ENCODE measurements at places on chromosomes 6 and 20. TPM values are rescaled to one million over a fixed set of nuclear protein-coding genes. Genes with fewer than 3 reads are reported as not detected.

HTR1E gene
- not detected for total RNA-seq

HLA-DMB gene
- total RNA-seq, result not detected

DNA sequence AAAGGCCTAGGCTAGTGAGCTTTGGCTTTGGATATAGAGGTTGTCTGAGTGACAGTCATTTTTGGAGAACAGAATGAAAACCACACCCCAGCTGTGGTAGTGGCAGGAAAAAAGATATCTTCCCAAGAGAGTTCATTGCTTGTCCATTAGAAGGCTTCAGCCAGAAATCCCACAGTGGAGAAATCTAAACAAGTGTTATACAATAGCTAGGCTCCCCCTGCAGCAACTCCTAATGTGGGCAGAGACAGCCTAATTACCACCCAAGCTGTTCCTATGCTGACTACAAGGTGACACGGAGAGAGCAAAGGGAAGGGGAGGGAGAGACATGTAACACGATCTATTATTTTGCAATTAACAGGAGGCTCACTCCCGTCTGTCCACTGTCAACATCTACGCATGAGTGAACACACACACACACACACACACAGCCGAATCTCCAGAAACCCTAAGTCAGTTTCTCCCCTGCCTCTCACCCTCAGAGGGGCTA, 147.5 kb upstream of the TCF21 start:
- peak; percentile 85 for DNase-seq

NXT1 gene
- total RNA-seq, result 28.3 TPM

GRCh38 chr6:42915732-42916131, at the start of gene PTCRA:
TSS of gene PTCRA (plus strand) at chr6:42916053. CDS start at chr6:42916070, 17 bp downstream.
- no peak for DNase-seq

- DNase-seq, result no peak
Observed at GRCh38 chr20:63160641-63161175, 55.2 kb downstream of the YTHDF1 start.

- DNase-seq, result no peak
Observed at GRCh38 chr20:25139029-25139705, 56.3 kb upstream of the ENTPD6 start.

RGS17 gene
- 6.7 TPM for total RNA-seq

DNA sequence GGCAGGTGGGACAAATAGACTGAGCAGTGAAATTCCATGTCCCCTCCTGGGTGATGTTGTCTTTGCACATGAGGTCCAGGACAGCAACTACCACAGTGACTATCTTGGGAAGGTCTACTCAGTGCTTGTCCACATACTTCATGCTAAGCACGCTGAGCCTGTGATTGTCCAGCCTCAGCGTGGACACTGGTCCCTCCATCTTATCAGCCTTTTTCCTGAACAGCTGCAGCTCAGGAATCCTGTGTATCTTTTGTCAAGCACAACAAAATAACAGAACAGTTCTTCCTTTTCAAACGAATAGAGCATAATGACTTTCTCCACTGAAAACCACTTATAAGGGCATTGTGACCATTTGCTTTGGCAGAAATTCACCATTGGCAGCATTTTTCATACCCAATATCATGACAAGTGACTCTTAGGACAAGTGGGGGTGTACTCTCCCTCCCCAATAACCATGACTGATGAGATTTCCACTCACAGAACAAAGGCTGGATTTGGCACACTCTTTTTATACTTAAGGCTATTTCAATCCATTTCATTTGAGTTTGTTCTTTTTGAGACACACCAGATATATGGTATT, 90.3 kb downstream of the FYN start:
- DNase-seq, result no peak

GRCh38 chr20:22213271-22213670, 371.1 kb downstream of the FOXA2 start:
- DNase-seq, result no peak

DNA sequence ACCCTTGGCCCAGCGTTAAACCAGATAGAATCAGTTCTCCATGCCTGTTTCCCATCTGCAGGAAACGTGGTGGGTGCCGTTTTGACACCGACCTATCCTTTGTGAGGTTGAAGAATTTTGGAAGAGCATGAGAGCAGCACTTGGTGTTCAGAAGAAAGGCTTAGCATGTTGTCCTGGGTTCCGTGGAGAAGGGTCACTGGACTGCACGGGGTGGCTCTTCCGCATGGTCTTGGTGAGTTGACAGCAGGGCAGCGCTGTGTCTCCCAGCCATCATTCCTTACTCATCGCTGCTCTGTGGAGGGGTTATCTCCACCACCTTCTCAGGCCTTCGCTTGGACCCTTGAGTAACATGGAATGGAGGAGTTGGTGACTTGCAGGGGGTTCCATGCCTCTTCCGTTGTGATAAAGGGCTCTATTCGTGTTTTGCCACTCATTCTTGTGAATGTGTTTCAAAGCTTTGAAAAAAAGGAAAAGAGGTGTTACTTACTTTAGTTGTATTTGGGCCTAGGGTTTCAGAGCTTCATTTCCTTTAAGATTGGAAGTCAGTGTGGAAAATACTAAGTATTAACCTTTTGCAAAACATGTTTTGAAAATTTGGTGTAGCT, 8.2 kb downstream of the HIVEP1 start:
- no peak for DNase-seq

CALHM6 gene
- total RNA-seq, result not detected

DNA sequence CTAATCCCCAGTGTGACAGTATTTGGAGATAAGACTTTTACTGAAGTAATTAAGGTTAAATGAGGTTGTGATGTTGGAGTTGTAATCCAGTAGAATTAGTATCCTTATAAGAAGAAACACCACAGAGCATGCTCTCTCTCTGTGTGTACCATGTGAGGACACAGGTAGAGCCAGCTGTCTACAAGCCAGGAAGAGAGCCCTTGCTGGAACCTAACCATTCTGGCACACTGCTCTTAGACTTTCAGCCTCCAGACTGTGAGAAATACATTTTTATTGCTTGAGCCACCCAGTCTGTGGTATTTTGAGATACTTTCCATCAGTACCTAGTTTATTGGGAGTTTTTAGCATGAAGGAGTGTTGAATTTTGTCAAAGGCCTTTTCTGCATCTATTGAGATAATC, 110.2 kb downstream of the PHF3 start:
- DNase-seq, result no peak

SLC26A8 gene
- total RNA-seq, result not detected

EBF4 gene
- 0.31 TPM for total RNA-seq

GRCh38 chr6:2891768-2892170, 11.3 kb downstream of the SERPINB9 start:
- no peak for DNase-seq

- peak; percentile 54 for DNase-seq
Observed at GRCh38 chr6:162099685-162100084, 627.9 kb downstream of the PRKN start.

GRCh38 chr20:52943185-52943841, 28.8 kb upstream of the TSHZ2 start:
- peak; percentile 31 for DNase-seq

RIPOR3 gene
- 0.16 TPM for total RNA-seq

GRCh38 chr6:15391500-15391899, 145.6 kb downstream of the JARID2 start:
- no peak for DNase-seq

GRCh38 chr20:8209061-8209460, 77.0 kb downstream of the PLCB1 start:
- DNase-seq, result no peak

- no peak for DNase-seq
Observed at GRCh38 chr6:165744555-165745228, 81.7 kb upstream of the PDE10A start.

SPATS1 gene
- not detected for total RNA-seq

GRCh38 chr6:90333928-90334327, 37.3 kb upstream of the BACH2 start:
- DNase-seq, result no peak

DNA sequence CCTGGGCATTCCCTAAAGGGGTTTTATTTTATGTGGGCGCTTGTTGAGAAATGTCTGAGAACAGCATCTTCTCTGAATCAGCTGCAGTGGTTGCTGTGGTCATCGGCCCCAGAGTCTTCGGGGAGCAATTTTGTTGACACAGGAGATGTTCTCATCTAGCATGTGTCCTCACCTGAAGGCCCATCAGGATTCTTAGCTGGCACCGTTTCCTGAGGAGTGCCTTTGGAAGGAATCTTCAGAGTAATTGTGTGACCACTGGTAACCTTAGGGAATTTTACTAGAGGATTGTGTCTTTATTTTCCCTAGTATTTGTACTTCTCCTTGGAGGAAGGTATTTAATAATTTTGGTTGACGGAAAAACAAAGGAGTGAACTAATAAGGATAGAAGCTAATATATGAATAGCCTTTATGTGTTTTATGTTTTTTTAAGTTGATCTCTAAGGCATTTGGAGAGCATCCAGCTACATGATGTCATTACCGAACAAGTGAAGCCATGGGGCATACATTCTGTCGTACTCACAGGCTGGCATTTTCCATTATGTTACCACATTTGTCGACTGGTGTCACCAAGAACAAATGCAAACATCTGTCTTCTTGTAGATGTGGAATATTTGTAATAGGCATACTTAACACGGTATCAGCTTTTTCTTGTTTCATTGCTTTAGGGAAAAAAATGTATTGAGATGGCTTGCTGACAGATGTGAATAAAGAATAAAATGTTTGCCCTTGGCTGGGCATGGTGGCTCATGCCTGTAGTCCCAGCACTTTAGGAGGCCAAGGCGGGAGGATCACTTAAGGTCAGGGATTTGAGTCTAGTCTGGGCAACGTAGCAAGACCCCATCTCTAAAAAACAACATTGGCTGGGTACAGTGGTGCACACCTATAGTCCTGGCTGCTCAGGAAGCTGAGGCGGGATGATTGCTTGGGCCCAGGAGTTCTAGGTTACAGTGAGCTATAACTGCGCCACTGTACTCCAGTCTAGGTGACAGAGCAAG, 41.9 kb downstream of the TULP4 start:
- no peak for DNase-seq

DNA sequence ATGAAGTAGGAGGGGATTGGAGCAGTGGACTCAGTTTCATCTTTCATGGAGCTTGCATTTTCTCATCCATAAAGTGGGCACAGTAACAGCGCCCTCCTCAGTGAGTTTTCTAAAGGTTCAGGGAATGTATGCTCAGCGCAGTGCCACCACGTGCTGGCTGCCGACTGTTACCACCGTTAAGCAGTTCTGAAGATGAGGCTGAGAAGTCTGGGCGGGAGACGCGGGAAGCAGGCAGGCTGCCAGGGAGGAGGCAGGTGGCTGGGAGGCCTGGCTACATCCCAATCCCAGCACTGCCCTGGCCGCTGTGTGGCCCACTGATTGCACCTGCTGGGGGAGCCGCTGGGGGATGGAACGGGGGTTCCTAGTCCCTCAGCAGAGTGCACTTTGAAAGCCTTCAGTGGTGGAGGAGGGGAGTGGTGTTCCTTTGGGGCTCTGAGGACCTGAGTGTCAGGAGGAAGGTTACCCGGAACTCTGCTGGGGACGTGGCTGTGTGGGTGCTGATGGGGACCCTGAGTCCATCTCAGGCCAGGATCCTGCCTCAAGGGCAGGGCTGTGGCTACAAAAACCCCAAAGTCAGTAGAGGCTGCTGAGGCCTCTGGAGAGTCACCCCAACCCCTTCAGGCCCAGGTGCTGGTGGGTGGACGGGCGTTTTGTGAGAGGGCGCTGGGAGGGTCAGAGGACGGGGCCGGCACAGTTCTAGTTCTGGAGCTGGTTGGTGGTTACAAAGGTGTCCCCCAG, 28.0 kb upstream of the PHACTR3 start:
- no peak for DNase-seq

GRCh38 chr20:63042448-63043071, 35.8 kb upstream of the BHLHE23 start:
- DNase-seq, result no peak

RAD21L1 gene
- total RNA-seq, result 0.57 TPM

GRCh38 chr20:43844778-43845614, 69.7 kb upstream of the TOX2 start:
- peak; percentile 92 for DNase-seq

- DNase-seq, result no peak
Observed at GRCh38 chr6:150189122-150189521, 46.3 kb downstream of the PPP1R14C start.

GRCh38 chr6:168533414-168533813, 92.4 kb downstream of the SMOC2 start:
- DNase-seq, result no peak

GRCh38 chr6:79335133-79335674, 100.7 kb upstream of the HMGN3 start:
- no peak for DNase-seq

DNA sequence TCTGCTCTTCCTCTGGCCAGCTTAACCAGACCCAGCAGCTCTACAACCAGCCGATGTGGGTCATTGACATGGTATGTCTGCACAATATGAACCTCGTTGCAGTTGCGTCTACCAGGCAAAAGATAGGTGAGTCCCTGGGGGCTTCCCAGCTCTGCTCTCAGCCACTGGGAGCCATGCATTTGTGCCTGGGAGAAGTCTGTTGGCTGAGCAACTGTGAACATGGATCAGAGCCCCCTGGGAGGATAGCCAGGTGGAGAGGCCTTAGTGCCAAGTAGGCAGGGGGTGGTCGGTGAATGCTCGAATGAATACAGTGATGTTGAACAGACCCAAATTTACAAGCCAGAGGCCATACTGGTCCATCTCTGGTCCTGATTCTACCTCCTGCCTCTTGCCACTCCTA, 30.6 kb downstream of the EFCAB8 start:
- DNase-seq, result no peak

INSM1 gene
- not detected for total RNA-seq

DNA sequence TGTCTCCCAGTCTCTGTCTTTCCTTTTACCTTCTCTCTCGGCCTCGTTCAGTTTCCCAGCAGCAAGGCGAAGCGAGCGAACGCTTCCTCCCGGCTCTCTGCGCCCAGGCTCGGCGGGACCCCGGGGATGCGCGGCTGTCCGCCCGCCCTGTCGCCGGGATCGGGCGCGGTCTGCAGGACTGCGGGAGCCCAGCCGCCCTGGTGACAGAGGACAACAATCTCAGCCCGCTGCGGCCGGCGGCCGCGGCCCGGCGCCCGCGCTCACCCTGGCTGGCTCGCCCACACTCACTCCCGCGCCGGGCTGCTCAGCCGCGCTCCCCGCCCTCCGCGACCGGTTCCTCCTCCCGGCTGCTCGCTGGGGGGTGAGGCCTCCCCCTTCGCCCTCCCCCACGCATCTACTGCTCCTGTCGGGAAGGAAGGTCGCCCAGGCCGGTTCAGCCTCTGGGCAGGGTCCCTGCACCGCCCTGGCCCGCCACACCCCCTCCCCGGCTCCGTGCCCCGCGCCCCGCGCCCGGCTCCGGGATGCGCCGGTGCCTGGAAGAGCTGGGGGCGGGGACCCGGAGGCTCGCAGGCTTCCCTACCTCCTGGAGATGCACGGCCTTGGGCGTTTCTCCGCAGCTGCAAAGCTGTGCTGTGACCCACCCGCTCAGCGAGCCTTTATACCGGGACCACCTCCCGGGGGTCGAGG, 410 bp downstream of the SYNE1 start:
- peak; percentile 34 for DNase-seq

LTB gene
- 0.40 TPM for total RNA-seq

SRMS gene
- not detected for total RNA-seq

Measured in myocyte (in vitro differentiated cells).